ENCODE measurements at places on chromosomes 6 and 20.

GRCh38 chr6:154197196-154197860 is 158.3 kb downstream of the OPRM1 start:
- DNase-seq: peak; percentile 10

- peak; percentile 72 for DNase-seq
Measured at GRCh38 chr20:39885975-39886649, 802.9 kb downstream of the MAFB start.

DNA sequence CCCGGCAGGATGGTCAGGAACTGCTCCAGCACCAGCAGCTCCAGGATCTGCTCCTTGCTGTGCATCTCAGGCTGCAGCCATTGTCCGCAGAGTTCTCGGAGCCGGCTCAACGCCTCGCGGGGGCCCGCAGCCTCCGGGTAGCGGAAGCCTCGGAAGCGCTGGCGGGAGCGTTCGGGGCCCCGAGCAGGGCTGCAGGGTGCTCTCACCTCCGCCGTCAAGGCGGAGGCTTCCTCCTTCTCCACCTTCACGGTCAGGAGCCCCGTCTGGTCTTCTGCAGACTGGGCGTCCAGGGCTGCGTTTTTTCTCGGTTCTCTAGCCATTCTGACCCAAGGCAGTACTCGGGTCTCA is 434 bp downstream of the ZKSCAN4 start:
- DNase-seq: no peak

DNA sequence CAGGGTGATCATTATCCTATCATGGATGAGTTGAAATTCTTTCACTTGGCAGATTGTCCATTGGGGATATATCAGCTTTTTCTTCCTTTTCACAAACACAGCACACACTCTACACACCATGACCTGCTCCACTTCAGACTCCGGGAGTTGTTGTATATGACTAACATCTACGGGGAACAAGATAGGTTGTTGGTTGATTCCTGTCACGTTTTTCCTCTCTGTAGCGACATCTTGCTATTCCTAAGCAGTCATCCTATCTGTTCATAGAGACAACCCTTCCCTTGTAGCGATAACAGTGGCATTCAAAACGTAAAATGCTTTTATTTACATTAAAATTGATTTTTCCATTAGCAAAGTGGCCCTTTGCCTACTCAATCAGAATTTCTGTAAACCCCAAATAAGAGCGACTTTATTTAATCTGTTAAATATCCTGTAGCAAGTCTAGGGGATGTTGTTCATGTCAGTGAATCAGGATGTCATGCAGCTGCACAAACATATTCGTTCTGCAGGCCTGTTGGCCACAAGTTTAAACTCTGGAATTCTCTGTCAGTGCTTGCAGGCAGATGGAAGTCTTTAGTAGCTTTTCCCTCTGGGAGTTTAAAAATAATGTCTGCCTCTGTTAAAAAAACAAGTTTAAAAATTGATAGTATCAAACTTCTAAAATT is 23.1 kb downstream of the PHACTR2 start:
- peak; percentile 87 for DNase-seq

- no peak for DNase-seq
Measured at GRCh38 chr6:70849348-70850069, 107.4 kb downstream of the B3GAT2 start.

DNA sequence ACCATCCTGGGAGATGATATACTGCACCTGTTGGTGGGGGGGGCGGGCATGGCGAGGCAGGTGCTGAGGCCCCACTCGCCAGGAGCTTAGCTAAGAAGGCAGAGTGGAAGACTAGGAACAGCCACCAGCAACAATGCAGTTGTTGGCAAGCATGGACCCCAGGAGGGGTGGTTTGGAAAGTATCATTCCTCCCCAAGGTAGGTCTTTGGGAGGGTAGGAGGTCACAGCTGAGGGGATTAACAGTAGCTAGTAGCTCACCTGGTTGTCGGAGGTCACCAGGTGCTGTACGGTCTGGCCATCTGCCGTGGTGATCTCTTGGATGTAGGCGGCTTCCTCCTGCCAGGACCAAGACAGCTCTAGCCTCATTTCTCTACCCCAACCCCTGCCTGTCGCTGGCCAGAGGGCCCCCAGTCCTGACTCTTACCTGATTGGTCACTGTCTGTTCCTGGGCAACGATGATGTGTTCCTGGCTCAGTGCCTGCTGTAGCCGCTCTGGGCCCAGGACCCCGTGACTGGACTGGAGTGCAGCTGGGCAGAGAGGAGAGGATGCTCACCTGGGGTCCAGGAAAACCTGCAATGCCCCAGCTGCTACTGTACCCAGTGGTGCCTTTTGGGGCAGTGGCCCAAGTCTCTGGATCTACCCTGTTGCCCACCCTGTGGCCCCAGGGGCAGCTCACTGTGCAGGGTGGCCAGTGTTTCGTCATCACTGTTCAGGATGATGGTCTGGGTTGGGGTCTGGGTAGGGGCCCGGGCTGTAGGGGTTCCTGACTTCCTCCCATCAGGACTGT is 15.3 kb downstream of the PCIF1 start:
- DNase-seq: no peak

DNA sequence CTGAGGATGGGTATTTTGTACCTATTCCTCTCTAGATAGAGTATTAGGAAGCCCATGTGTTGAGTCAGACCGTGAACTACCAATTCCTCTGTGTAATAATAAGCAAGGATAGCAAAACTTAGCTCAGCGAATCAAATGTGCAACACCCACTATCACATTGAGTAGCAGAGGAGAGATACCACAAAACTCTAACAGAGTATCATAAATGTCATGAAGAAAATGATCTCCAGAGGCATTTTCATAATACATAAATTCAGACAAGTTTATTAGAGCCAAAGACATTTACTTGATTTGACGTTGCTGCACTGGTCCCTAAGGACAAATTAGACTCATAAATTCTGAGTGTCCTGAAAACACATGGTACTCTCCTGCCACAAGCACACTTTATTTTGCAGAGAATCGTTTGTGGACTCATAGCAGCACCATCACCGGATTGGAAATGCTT is 245.2 kb downstream of the HAO1 start:
- DNase-seq: no peak

GRCh38 chr6:75386050-75386770 is 101.6 kb upstream of the TMEM30A start:
- DNase-seq: no peak

- no peak for DNase-seq
Measured at GRCh38 chr6:123712831-123713230, 76.1 kb upstream of the TRDN start.

DNA sequence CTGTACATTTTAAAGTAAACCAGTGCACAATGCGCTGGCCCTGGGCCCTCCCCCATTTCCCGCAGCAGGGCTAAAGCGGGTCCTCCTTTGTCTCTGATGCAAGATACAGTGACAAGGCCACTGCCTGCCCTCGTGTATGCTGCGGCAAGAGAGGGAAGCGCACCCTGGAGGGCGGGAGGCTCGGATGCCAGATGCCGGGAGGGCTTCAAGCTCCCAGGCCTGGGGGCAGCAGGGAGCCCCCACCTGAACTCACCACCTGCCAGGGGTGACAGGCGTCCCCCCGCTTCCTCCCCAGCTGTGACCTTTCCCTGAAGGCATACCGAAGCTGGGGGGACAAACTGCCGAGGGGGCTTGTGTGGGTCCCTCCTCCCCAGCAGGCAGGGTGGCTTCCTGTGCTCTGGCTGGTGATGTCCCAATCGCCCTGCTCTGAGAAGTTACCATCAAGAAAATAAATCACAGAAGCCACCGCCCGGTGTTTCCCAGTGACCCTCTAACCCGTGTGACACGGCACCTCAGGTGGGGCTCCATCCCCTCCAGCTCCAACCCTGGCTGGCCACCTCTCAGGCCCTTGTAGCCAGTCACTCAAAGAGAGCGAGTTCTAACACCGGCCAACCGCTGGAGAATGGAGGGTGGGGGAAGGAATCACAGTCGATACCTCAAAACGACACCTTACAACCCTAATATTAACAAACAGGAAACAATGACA is 203.3 kb downstream of the PREX1 start:
- DNase-seq: no peak

DNA sequence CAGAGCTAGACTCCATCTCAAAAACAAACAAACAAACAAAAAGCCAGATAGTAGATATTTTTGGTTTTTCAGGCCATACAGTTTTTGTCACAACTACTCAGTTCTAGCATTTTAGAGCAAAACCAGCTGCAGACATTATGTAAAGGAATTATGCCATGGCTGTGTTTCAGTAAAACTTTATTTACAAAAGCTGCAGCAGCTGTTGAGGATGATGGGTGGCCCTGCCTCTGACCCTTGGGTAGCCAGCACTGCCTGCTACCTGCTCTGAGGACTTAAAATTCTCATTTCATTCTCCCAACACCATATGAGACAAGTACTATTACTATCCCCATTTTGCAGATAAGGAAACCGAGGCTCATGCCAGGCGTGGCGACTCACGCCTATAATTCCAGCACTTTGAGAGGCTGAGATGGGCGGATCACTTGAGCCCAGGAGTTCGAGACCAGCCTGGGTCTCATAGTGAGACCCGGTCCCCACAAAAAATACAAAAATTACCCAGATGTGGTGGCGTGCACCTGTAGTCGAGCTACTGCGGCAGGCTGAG is 56.3 kb downstream of the RIPOR3 start:
- no peak for DNase-seq
